ENCODE measurements at places on chromosomes 2 and 18.

- DNase-seq, result peak; percentile 61
Measured at GRCh38 chr18:8654503-8655451, 45.5 kb downstream of the RAB12 start.

DNA sequence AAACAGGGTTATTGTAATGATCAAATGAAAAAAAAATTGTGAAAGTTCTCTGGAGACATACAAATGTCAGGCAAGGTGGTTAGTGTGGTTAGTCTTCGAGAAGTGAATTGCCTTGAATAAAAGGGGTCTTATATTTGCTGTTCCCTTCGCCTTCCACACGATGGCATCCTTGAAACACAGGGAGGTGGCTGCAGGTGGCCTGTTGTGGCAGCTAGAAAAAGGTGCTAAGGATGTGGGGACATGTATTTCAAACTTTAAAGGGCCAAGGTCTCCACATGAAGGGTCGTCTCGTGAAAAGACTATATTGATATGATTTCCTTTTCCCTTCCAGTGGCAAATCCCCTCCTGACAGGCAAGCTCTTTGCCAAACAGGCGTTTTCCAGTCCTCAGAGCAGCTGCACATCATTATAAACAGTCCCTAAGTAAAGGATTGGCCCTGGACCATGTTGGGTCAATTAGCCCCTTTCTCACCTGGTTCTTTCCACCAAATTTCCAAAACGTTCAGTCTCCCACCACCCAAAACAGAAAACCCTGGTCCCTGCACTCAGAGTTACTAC is 68.5 kb downstream of the COPS8 start:
- DNase-seq, result peak; percentile 51

GRCh38 chr2:61670591-61671501 is 132.7 kb upstream of the XPO1 start:
- DNase-seq, result peak; percentile 46

DNA sequence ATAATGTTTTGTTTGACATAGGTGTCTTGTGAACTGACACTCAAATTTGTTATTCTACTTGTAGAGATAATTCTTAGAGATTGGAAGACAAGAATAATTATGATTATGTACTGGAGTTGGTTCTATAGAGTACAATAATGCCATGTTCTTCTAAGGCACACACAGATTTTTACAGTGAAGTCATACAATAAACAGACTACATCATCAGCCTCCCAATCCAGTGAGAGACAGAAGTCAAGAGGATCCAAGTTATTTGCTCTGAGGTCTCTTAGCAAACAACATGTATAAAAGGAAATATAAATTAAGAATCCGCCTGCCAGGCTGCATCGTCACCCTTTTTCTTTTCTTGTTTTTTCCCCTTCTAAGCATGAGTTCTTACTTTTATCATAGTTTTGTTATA is 613.5 kb upstream of the SETBP1 start:
- no peak for DNase-seq

DNA sequence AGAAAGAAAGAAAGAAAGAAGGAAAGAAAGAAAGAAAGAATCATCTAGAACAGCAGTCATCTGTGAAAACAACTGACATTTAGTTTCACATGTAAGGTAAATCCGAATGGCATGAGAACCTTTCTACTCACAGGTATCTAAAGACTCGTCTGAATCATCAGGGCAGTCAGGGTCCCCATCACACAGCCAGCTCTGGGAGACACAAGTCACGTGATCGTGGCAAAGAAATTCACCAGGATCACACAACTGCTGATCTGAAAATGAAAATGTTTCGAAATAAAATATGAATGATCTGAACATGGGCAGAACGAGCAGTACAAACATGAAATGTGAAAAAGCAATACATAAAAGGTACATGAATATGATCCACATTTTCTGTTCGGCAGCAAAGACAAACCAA is 320.7 kb downstream of the LRP1B start:
- no peak for DNase-seq

- no peak for DNase-seq
Measured at GRCh38 chr18:72830109-72830508, 37.7 kb downstream of the NETO1 start.

GRCh38 chr2:65813631-65814173 is 381.3 kb upstream of the SPRED2 start:
- no peak for DNase-seq

- no peak for DNase-seq
Measured at GRCh38 chr18:50786864-50787263, 33.0 kb downstream of the MRO start.

- no peak for DNase-seq
Measured at GRCh38 chr2:99550368-99550767, 60.6 kb upstream of the REV1 start.

GRCh38 chr2:102604769-102605168 is 14.6 kb upstream of the SLC9A2 start:
- DNase-seq, result no peak

DNA sequence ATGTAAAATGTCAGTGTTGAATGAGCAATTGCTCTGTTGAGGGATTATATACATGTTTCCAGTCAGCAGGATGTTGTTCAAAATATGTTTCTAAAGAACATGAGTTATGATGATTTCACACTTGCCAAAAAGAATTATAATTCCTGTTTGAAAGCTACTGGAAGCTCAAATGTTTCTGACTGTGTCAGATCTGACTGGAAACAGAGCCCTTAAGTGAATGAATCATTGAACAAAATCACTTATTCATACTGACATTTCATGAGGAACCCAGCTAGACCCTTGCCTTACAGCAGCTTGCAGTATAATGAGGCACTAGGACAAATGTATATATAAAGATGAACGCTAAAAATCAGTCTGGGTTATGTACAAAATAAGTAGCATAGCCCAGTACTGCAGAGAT is 35.4 kb upstream of the ITGAV start:
- DNase-seq, result no peak

DNA sequence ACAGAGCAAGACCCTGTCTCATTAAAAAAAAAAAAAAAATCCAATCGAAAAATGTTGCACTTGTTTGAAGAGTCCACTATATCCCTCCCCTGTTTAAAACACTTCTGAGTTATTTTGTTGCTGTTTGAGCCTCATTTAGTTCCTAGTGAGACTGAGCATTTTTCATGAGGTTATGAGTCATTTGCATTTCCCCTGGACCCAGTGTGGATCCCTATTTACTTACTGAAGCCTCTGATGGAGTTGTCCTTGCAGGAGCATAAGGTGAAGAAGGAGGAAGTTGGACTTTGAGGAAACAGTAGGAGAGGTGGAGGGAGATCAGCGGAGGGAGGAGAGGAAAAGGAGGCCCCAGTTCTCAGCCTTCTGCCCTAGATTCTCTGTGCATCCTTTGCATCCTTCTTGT is 5.1 kb downstream of the CXCR1 start:
- DNase-seq, result no peak

- DNase-seq, result no peak
Measured at GRCh38 chr2:220619525-220620220, 952.4 kb downstream of the EPHA4 start.

- DNase-seq, result peak; percentile 86
Measured at GRCh38 chr2:240851078-240851991, 17.3 kb upstream of the AGXT start.

- DNase-seq, result no peak
Measured at GRCh38 chr2:127661949-127662510, 13.3 kb downstream of the LIMS2 start.

- DNase-seq, result no peak
Measured at GRCh38 chr2:116810071-116810470, 1004.4 kb upstream of the DDX18 start.

DNA sequence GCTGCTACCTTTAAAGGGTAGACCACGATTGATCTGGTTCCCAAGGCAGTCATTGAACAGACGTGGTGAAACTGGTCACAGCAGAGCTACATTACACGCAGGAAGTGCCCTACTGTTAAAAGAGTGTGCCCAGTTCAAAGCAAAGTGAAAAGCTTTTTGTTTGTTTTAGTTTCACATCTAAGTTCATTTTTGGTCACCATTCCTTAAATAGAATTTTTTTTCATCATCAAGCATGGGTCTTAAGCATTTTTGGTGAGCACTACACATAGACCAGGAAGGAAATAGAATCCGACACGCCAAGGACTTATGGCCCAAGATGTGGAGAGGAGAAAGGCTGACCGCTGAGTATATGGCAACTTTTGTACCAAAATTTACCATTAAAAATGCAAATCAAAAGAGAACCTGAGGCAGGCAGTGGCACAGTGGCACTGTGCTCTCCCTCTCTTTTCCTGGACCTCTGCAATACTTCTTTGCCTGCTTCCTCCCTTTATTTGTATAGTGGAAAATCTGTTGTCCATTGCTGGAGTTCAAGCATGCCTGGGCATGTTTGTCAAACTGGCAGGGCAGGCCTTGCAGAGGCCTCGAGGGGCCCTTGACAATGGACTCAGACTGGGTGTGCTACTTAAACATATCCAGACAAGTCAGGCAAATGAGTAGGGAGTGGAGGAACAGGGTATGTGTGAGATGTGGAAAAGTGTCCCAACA is 42.6 kb upstream of the HNRNPA3 start:
- no peak for DNase-seq

- no peak for DNase-seq
Measured at GRCh38 chr2:177147093-177147694, 65.4 kb upstream of the HNRNPA3 start.

DNA sequence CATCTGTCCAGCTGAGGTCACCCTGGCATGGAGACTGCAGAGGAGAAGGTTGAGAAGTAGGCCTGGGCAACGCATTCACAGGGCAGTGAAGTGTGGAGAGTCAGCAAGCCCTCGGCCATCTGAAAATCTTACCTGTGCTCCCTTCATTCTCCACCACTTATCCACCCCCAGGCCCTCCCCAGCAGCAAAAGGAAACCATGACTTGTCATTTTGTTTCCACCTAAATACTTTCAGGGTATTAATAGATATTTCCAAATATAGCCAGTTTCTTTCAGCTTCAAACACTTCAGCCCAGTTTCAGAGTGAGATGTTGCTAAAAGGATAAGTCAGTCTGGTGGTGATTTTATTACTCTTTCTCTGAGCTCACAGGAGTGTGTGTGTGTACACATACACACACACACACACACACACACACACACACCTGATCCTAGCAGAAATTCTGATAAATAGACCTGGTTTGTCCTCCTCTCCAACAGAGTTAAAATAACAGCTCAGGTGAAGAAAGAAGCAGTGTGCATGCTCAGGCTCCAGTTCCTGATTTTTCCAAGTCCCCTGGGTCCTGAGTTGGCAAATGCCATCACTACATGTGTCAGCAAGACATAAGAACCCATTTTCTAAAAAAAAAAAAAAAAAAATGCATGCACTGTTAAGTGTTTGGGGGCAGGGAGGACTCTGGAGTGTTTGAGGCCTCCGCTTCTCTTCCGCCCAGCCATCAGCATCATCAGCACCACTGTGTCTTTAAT is 82.8 kb downstream of the LOXHD1 start:
- no peak for DNase-seq

- DNase-seq, result no peak
Measured at GRCh38 chr2:23794234-23794633, 132.7 kb downstream of the ATAD2B start.

GRCh38 chr2:173961346-173961705 is 3.8 kb downstream of the SP3 start:
- no peak for DNase-seq

DNA sequence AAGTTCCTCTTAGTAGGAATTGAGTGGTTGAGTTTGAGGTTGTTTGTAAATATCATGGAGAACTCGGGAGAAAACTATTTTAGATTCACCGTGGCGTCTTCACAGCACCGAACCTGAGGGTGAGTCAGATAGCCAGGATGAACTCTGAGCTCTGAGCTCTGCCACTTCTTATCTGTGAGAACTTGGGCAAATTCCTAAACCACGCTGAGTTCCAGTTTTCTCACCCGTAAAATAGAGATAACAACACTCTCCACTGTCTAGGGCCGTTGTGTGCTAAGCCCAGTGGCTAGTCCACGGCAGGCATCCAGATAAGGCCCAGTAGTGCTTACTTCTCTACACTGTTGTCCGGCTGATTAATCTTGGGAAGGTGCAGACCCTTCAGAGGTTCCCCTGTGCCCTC is 7.0 kb downstream of the KIF5C start:
- DNase-seq, result peak; percentile 55

DNA sequence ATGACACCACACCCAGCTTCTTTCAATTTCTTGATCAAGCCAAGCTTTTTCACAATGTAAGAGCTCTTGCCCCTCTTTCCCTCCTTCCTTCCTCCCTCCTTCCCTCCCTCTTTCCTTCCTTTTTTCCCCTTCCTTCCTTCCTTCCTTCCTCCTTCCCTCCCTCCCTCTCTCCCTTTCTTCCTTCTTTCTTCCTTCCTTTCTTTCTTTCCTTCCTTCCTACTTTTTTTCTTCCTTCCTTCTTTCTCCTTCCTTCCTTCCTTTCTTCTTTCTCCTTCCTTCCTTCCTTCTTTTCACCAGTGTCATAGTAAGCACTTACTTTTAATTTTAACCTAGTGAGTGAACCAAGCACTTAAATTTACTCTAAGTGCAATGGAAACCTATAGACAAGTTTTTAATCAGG is 21.2 kb upstream of the PSME4 start:
- no peak for DNase-seq

- DNase-seq, result no peak
Measured at GRCh38 chr2:6352247-6352646, 513.5 kb downstream of the CMPK2 start.

- DNase-seq, result no peak
Measured at GRCh38 chr2:109450574-109451273, 163.0 kb downstream of the SEPTIN10 start.

- no peak for DNase-seq
Measured at GRCh38 chr2:238163481-238164198, 4.9 kb downstream of the ERFE start.

- no peak for DNase-seq
Measured at GRCh38 chr2:207083361-207084110, 82.2 kb downstream of the KLF7 start.

All from HuH-7 (cell line).